ENCODE measurements at places on chromosomes 4 and X.

DNA sequence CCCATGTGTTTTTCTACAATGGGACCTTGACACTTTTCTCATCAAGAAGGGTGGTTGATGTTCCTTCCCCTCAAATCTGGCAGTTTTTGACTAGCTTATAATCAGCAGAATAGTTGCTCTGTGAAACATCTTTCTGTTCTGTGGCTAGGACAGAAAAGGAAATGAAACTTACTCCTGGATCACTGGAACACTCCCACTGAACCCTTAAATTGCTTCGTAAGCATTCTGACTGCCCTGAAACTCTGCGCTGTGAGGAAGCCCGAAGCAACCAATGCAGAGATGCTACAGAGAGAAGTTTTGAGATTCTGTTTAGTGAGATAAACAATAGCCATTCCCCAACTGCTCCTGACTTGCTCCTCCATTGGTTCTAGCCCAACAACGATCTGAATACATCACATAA lies 602.2 kb downstream of the CENPC start:
- DNase-seq: no peak

DNA sequence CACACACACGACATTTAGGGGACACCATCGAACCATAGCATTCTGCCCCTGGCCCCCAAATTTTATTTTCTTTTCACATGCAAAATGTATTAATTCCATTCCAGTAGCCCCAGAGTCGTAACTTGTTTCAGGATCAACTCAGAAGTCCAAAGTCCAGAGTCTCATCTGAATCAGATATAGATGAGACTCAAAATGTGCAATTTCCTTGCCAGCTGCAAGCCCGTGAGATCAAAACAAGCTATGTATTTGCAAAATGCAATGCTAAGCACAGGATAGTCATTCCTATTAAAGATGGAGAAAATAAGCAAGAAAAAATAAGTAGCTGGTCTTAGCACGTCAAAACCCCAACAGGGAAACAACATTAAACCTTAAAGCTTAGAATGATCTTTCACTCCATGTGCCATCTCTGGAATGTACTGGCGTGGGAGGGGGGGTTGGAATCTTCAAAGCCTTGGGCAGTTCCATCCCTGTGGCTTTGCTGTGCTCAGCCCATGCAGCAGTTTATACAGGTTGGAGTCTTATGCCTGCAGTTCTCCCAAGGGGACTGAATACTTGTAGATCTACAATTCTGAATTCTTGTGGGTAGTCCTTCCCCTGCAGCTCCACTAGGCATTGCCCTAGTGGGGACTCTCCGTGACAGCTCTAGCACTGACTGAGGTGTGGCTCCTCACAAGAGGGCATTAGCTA lies 47.7 kb upstream of the SYTL5 start:
- DNase-seq: no peak

DNA sequence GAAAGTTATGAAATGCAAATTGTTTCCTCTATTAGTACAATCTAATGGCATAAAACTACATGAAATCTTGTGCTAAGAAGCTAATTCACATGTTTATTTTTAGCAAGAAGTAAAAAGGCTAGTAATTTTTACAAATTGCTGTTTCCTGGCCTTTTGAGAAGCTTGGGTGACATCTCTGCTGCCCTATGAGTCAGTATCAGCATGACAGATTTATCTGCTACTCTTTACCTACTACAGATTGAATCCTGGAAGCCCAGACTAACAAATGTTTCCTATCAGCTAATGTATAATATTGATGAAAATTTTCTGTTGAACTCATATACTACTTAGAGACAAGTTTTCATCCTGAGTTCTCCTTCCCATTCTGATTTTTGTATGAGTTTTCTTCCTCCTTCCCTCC lies 232.4 kb downstream of the DCTD start:
- DNase-seq: no peak

- DNase-seq: no peak
Measured at GRCh38 chrX:119990556-119991004, 47.0 kb upstream of the NKAP start.

DNA sequence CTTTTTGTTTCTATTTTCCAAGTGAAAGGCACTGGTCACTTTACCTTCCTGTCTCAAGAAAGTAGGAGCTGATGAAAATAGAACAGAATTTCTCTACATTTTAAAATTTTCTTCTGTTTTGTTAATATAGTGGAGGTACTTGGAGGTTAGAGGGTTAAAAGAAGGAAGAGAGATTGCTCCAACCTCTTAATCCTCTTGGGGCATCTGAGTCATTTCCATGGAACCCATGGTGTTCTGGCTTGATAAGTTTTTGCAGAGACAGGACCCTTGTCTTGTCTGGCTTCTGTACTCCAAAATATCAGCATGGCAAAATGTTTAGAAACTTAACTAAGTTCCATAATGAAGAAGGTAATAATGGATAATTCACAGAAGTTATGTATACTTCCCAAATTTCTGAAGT lies 727.2 kb downstream of the C4orf33 start:
- DNase-seq: no peak

- DNase-seq: no peak
Measured at GRCh38 chr4:102533348-102533747, 32.2 kb downstream of the NFKB1 start.

- DNase-seq: peak; percentile 25
Measured at GRCh38 chrX:129808829-129809796, 29.4 kb downstream of the SASH3 start.

DNA sequence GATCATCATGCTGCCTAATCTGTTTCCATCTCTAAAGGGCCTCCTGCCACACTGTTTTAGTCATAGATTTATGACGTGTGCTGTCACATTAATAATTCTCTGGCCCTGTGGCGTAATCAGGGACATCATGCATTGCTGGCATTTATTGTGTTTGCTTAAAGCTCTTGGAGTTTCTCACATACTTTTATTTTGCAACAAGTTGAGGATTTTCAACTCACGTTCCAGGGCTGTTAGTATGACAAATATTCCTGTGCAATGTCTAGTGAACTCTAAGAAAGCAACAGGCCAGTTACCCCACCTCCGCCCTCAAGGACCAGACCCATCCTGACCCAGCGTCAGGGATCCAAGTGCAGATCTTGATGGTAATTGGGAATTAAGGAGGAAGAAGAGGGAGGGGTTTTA lies 7.8 kb upstream of the PIGA start:
- no peak for DNase-seq

DNA sequence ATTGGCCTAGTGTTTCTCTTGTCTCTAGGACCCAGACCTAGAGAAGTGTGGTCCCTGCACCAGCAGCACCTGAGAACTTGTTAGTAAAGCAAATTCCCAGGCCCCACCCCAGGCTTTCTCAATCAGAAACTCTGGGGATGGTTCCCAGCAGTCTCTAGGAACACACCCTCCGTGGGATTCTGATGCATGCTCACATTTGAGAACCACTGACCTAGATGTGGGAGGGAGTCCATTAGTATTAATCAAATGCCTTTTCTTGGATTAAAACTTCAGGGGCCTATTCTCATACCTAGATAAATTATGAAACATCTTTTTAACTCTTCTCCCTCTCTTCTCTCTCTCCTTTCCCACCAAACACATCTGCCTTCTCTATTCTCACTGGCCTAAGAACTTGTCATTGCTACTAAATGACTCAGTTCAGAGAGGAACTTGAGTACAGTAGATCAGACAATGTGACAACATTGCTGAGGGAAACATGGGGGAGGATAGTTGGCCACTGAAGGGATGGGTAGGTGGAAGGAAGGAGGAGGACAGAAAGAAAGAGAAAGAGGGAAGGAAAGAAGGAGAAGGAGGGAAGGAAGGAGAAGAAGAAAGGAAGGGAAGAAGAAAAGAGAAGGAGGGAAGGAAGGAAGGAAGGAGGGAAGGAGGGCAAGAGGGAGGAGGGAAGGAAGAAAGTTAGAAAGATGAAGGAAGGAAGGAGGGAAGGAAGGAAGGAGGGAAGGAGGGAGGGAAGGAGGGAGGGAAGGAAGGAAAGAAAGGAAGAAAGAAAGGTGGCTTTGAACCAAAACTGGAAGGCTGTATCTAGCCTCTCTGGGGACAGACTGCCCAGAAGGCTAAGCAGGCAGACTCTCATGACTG lies 132.7 kb upstream of the MAP3K15 start:
- DNase-seq: no peak

DNA sequence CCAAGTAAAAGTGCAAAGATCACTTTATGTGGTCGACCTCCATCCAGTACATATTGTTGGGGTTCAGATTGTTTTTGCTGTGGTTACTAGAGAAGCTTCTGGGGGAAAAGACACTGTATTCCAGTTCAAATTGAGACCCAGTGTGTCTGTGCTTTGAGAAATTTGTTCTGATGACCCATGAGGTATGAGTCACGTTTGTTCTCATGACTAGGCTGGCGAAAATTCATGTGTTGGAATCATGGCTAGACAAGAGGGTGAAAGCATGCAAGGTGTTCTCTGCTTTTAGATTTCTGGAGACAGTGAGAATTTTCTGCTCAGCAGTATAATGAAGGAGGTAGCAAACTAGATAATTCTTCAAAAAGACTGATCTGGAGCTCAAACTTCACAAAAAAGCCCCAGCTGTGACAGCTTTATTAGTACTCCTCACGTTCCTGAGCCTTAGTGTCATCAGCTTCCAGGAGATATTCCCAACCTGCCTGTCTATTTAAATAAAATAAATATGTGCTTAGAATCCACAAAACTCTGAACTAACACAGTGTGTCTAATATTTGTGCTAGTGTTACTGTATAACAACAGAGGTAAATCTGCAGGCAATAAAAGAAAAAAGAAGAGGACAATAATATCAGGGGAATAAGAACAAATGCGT lies 24.4 kb upstream of the FAM47B start:
- no peak for DNase-seq

GRCh38 chrX:136666088-136666487 lies 18.1 kb downstream of the CD40LG start:
- no peak for DNase-seq

- DNase-seq: no peak
Measured at GRCh38 chr4:1502501-1502886, 96.3 kb upstream of the NKX1-1 start.

GRCh38 chr4:162582180-162582579 lies 418.4 kb upstream of the FSTL5 start:
- no peak for DNase-seq

- no peak for DNase-seq
Measured at GRCh38 chr4:26204911-26205370, 115.9 kb upstream of the RBPJ start.

GRCh38 chr4:52172166-52172565 lies 121.1 kb downstream of the SPATA18 start:
- no peak for DNase-seq

GRCh38 chr4:2697995-2698414 lies 58.1 kb downstream of the TNIP2 start:
- no peak for DNase-seq

DNA sequence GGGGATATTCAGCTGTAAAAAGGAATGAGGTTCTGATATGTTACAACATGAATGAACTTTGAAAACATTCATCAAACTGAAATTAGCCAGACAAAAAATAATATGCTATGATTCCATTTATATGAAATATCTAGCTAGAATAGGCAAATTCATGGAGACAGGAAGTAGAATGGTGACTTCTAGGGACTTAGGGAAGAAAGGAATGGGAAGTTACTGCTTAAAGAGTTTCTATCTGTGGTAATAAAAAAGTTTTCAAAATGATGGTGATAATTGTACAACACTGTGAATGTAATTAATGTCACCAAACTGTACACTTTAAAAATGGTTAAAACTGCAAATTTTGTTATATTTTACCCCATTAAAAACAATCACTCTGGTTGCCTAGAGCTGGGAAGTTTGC lies 30.2 kb downstream of the SMIM14 start:
- no peak for DNase-seq

DNA sequence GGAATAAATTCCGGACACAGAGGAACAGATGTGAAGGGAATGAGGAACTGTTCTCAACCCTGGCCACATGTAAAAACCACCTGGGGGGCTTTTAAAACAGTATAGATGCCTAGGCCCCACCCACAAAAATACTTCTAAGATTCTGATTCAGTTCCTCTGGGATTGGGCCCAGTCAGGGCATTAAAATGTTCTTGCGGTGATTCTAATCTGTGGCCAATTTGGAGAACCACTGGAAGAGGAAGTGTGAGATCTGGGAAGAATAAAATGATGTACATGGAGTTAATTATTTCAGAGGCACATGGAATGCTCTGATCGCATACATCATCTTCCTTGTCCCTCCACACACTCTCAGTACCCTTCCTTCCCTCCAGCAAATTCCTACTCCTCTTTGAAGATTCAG lies 192.2 kb downstream of the APBB2 start:
- DNase-seq: no peak

- peak; percentile 85 for DNase-seq
Measured at GRCh38 chr4:44726038-44726871, at the start of gene GNPDA2. Gene GNPDA2 (minus strand): TSS chr4:44726556. CDS start chr4:44722207, 4,349 bp downstream.

DNA sequence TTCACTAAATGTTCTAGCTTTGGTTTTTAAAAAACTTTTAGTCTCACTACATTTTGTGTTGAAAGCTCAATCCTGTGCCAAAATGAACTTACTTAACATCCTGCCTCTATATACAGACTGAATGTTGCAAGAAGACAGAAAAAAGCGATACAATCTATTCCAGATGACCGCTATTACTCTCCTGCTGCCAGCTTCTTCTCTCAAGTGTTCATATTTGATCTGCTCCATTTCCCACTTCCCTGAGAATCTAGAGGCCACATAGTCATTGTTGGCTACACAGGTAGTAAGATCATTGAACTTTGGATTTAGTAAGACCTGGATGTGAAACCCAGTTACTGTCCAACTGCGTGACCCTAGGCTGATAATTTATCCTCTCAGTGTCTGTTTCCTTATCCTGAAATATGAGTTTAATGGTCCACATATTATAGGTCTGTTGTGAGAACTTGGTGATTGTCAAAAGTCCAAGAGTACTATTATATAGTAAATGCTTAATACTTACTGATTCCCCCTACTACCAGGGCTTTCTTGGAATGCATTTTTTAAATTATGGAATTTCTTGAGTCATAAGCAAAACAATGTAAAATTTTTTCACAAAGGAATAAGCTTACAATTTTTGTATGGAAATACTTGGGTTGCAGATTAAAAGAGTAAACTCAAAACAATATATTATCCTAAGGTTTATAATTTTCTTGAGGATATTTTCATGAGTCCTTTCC lies 976.8 kb upstream of the ADGRL3 start:
- DNase-seq: no peak

DNA sequence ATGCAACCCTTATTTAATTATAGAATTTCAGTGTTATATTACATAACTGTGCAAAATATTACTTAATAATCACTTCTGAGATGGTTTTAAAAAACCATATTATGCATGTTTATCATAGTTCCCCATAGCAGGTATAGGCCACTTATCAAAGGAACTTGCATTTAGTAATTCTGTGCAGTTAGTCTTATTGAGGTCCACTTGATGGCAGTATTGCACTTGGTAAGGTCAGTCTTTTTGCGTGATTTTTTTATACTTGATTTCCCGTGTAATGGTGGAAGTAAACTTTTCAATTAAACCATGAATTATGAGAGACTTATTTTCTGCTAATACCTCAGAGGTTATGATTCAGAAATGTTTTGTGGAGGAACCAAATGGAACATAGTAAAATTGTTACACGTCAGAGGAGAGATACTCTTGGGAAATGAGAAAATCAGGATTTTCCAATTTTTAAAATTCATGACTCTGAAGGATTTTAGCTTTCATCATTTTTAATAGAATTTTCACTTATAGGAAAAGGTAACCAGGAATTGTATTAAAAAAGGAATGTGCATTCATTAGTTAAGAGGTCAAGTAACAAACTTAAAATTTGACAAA lies 230.0 kb downstream of the CCSER1 start:
- no peak for DNase-seq
